ENCODE measurements at places on chromosomes 1 and 21. TPM values are rescaled to one million over a fixed set of nuclear protein-coding genes. Genes with fewer than 3 reads are reported as not detected.

Gene MYBPH
- not detected for total RNA-seq

Gene C4BPA
- not detected for total RNA-seq

DNA sequence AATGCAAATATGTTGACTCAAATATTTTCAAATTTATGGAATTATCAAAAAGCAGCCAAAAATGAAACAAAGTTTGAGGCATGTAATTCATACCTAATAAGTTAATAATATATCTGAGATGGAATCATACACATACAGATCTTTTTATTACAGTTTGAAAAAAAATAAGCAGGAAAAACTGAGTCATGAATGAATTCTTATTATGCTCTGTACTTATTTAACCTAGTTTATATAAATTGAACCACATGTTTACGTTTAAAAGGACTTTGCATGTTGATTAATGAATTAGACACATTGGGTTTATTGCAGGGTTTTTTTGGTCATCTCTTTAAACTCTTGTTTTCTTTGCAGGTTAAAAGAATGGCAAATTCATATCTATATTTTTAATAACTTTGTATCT, 40.9 kb downstream of the CMPK1 start:
- H3K27me3 ChIP-seq: no peaks in the 10 kb centered on the region
- H3K4me1 ChIP-seq: peaks cover 1% of the 10 kb centered on the region
- no peak overlapping the region for H3K27ac ChIP-seq
- no peak overlapping the region for H3K4me3 ChIP-seq
- no peak for DNase-seq

Gene HFM1
- total RNA-seq: not detected

DNA sequence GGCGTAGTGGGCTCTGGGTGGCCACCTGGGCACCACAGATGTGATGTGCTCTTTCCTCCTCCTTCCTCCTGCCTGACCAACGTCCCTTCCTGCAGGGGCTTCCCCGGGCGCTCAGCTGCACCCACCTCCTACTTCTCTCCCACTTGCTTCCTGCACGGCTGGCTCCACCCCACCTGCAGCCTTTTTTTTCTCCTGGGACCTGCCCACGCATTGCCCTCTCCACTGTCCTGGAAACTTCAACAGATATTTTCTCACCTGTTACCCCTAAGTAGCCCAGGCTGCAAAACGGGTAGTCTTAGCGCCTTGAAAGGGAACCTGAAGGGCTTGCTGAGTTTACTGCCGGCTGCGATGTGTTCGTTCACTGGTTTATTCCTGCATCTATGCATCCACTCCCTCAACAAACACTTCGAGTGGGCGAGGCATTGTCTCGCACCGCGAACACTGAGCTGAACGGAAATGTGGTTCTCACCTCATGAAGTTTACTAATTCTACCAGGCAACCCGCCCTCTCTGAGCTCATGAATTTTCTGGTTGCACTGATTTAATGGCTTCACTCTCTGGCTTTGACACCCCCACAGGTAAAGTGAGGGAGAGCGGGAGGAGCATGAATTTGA, 23.6 kb downstream of the ZBTB18 start:
- no peaks in the 10 kb centered on the region for H3K36me3 ChIP-seq
- H3K4me3 ChIP-seq: peak overlapping the region; percentile 21
- DNase-seq: peak; percentile 72
- H3K27me3 ChIP-seq: peaks cover 16% of the 10 kb centered on the region

GRCh38 chr1:169529068-169529642, 43.4 kb upstream of the SLC19A2 start:
- H3K27me3 ChIP-seq: no peaks in the 10 kb centered on the region
- H3K4me3 ChIP-seq: no peak overlapping the region
- H3K36me3 ChIP-seq: no peaks in the 10 kb centered on the region
- H3K4me1 ChIP-seq: peaks cover 12% of the 10 kb centered on the region
- H3K27ac ChIP-seq: no peak overlapping the region

- peaks cover 9% of the 10 kb centered on the region for H3K27me3 ChIP-seq
- H3K4me1 ChIP-seq: peaks cover 3% of the 10 kb centered on the region
- H3K4me3 ChIP-seq: no peak overlapping the region
- H3K36me3 ChIP-seq: no peaks in the 10 kb centered on the region
- no peak for DNase-seq
- H3K27ac ChIP-seq: no peak overlapping the region
These were observed 2.4 kb downstream of the PLA2G4A start for GRCh38 chr1:186831168-186831567.

GRCh38 chr1:16367258-16367967, 371 bp downstream of the SZRD1 start:
- no peaks in the 10 kb centered on the region for H3K27me3 ChIP-seq
- H3K4me3 ChIP-seq: peak overlapping the region; percentile 99
- DNase-seq: peak; percentile 90
- H3K4me1 ChIP-seq: peaks cover 48% of the 10 kb centered on the region

DNA sequence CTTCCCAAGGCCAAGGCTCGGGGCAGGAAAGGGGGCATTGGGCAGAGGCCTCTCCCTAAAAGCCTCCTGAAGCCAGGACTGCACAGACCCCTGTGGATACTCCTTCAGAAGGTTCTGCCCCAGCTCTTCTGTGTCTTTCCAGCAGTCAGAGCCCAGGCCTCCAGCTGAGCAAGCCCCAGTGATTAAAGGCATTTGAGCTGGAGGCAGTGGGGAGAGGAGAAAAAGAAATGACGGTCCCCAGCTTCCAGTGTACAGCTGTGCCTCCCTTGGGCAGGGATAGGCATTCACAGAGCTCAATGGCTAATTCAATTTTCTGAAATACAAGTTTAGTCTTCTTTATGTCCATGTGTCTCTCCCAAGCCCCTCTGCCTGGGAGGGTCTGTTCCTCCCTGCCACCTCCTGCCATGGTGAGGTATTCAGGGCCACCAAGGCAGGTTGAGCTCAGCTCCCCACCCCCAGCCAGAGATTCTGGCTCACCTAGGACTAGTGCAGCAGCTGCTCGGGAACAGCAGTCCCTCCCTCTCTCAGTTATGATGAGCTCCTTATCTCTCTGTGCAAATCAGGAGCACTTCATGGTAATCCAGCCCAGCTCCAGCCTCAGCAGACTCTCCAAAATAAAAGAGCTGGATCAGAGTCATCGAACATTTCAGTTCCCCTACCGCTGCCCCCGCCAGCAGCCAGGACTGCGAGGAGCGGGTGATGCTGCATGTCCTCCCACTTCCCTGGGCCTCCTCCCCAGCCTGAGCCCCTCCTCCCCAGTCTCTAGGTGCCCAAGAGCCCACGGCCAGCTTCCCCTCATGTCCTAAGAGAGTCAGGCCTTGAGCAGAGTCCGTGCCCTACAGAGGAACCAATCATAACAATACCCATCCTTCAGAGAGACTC, 208.4 kb upstream of the ZC3H12A start:
- no peak for DNase-seq
- no peaks in the 10 kb centered on the region for H3K4me1 ChIP-seq
- H3K4me3 ChIP-seq: no peak overlapping the region
- H3K36me3 ChIP-seq: no peaks in the 10 kb centered on the region

Gene S100A14
- total RNA-seq: not detected

DNA sequence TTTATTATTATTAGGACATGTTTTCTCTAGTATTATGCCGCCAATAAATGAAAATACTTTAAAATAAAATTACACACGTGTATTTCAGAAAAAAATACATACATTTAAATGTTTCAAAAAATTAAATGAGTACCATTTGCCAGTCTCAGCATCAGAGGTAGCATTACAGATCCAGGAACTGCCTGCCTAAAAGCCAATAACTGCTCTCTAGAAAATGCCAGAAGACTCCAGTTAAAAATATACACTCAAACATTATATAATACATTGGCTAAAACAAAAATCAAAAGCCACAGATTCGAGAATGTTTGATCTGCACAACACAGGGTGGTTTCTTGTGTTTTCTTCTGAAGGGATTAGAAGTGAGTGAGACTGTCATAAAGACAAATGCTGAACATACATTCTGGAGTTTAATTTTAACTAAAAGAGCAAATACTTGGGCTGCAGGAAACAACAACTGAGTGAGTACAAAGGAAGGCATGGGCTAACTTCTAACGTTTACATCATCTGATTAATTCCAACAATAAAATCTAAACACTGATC, 105.5 kb downstream of the RERE start:
- DNase-seq: no peak
- H3K4me1 ChIP-seq: peaks cover 24% of the 10 kb centered on the region
- peak overlapping the region; percentile 25 for H3K27ac ChIP-seq
- no peak overlapping the region for H3K4me3 ChIP-seq
- peaks cover 2% of the 10 kb centered on the region for H3K36me3 ChIP-seq

DNA sequence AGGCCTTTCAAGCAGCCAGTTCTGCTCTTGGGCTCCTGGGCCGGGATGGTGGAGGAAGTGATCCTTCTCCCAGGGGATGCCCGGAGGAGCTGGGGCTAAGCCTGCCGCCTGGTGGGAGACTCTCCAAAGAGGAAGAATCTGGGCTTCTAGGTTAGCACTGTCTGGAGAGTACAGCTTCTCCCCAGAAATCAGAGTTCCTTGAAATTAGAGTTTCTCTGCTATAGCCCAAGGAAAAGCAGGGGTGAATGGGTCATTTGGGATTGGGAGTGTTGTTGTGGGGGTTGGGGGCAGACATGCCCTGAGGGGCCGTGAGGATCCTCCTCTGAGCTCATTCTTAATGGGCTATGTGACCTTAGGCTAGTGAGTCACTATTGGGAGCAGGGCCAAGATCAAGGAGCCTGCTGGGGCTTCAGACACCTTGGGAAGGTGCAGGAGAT, 6.5 kb downstream of the LGR6 start:
- H3K4me3 ChIP-seq: no peak overlapping the region
- H3K4me1 ChIP-seq: peaks cover 16% of the 10 kb centered on the region
- H3K27me3 ChIP-seq: peaks cover 31% of the 10 kb centered on the region
- DNase-seq: no peak
- H3K36me3 ChIP-seq: no peaks in the 10 kb centered on the region

DNA sequence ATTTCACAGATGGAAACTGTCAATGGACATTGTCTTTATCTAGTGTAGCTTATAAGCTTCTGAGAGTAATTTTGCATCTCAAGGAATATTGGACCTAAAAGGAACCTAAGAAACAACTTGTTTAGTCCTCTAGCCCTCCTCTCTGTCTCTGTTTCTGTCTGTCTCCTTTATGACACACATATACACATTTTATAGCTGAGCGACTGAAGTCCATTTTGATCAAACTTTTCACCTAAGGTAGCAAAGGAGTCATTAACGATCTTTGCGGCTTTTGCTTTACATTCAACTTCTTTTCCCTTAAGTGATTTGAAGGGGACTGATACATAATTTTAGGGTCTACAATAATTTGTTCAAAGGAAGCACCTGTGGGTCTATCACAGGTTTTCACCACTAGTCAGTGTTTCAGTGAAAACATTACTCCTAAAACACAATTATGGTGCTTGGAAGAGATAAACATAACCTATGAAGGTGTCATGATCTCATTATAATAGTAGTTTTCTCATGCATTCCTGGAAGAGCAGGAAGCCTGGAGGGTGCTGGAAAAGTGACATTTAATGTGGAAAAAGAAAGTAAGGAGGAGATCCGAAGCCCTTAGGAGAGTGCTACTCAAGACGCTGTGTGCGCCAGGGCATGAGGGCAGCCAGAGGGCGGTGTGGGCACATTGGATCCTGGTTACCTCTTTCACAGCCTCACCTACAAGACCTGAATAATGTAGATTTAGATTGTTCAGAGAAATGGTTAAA, 248.6 kb downstream of the DNM3 start:
- DNase-seq: peak; percentile 75
- no peak overlapping the region for H3K4me3 ChIP-seq
- no peaks in the 10 kb centered on the region for H3K27me3 ChIP-seq
- no peaks in the 10 kb centered on the region for H3K36me3 ChIP-seq

DNA sequence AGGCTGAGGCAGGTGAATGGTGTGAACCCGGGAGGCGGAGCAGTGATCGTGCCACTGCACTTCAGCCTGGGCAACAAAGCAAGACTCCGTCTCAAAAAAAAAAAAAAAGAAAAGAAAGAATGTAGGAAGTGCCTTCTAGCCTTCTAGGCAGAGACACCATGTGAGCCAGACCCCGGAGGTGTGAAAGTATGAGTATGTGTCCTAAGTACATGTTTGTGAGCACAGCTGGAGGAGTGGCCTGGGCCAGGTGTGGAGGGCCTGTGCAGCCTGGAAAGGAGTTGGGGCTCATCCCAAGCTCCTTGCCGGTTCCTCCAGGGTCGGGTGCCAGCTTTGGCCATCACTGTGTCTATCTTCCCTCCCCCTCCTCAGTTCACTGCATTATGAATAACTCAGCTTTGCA, 13.0 kb downstream of the SOX13 start:
- H3K4me3 ChIP-seq: no peak overlapping the region
- no peak for DNase-seq
- H3K36me3 ChIP-seq: no peaks in the 10 kb centered on the region
- H3K27ac ChIP-seq: no peak overlapping the region

- H3K4me3 ChIP-seq: peak overlapping the region; percentile 88
- peak overlapping the region; percentile 95 for H3K27ac ChIP-seq
- H3K4me1 ChIP-seq: peaks cover 62% of the 10 kb centered on the region
- H3K27me3 ChIP-seq: no peaks in the 10 kb centered on the region
These were observed 1.3 kb downstream of the S1PR1 start for GRCh38 chr1:101238031-101238628.

DNA sequence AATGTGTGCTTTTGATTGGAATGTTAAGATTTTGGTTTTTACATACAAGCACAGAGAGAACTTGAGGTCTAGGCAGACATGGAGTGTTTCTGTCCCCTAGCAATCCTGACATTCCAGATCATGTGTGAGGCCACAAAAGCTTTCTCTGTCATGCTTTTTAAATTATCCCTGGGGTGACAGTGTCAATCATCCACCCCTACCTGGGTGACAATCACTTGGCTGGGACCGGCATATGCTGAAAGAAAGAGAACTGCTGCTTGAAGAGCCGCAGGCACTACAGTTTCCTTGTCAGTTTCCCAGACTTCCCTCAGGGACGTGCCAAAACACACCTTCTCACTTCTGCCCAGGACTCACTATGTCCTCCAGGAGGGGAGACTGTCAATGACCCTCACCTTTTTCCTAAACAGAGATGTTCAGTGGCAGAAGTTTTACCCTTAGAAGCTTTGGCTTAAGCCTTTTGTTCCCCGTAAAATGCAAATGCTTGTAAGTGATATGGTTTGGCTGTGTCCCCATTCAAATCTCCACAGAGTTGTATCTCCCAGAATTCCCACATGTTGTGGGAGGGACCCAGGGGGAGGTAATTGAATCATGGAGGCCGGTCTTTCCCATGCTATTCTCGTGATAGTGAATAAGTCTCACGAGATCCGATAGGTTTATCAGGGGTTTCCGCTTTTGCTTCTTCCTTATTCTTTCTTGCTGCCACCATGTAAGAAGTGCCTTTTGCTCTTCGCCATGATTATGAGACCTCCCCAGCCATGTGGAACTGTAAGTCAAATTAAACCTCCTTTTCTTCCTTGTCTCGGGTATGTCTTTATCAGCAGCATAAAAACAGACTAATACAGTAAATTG, 217.4 kb downstream of the FGGY start:
- no peak overlapping the region for H3K4me3 ChIP-seq
- peaks cover 2% of the 10 kb centered on the region for H3K36me3 ChIP-seq
- H3K27me3 ChIP-seq: no peaks in the 10 kb centered on the region
- no peaks in the 10 kb centered on the region for H3K4me1 ChIP-seq
- H3K27ac ChIP-seq: no peak overlapping the region

GRCh38 chr1:210372491-210372890, 43.8 kb downstream of the HHAT start:
- H3K36me3 ChIP-seq: no peaks in the 10 kb centered on the region
- peaks cover 3% of the 10 kb centered on the region for H3K27me3 ChIP-seq
- no peak overlapping the region for H3K27ac ChIP-seq
- no peak overlapping the region for H3K4me3 ChIP-seq
- DNase-seq: no peak
